ELF-1 (cell line): ENCODE measurements at places on chromosomes 2 and 18.

DNA sequence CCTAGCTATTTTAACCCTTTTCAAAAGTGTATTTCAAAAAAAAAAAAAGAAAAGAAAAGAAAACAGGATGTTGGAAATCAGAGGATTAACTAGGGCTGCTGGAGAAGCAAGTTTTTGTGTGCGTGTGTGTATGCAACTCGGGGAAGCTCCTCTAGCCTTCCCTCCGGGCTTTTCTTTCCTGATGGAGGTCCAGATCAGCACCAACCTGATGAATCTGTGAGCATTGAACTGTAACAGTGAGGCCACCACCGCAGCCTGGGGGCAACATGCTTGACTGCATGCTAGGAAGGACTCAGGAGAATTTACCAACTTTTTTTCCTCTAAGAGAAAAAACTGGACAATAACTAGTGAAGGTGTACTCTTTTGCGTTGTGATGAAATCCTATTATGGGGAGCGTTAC lies 2.3 kb downstream of the OBSL1 start:
- peak; percentile 85 for DNase-seq

GRCh38 chr2:204722691-204723090 lies 177.4 kb downstream of the PARD3B start:
- no peak for DNase-seq

- DNase-seq: no peak
Observed at GRCh38 chr2:147578529-147578928, 266.3 kb upstream of the ACVR2A start.

GRCh38 chr18:58493516-58494253 lies 135.2 kb downstream of the ALPK2 start:
- peak; percentile 91 for DNase-seq

DNA sequence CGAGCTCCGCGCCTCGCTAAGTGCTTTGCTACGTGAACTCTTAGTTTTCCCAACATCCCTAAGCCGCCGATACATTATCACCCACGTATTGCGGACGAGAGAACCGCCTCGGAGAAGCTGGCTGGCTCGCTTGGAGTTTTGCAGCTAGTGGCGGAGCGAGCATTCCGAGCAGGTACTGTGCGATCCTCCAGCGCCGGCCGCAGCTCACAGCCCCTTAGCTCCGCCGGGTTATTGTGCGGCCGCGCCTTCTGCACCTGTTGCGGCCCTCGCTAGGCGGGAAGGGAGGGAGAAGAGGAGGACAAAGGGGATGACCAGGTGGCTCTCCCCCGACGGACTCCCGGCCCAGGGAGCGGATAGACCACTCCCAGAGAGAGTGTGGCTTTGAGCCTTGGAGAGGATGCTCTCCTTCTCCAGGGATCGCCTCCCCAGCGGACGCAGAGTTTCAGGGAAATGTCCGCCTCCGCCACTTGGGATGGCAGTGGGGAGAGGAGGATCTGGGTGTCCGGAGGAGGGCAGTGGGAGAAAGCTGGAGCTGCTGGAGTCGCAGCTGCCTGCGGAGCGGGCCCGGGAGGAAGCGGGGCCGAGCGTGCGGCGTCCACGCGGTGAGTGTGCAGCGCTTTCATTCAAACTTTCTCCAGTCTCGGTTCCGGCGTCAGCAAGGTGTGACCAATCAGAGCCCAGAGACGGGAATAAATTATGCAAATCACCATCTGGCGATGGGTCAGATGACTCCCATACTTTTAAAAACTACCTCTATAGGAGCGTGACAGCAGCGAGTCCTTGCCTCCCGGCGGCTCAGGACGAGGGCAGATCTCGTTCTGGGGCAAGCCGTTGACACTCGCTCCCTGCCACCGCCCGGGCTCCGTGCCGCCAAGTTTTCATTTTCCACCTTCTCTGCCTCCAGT lies at the start of gene LIPG:
Gene LIPG (plus strand): TSS at position 769 of the 905 bp plus-strand sequence. CDS start 252 bp downstream, outside the sequence.
- DNase-seq: peak; percentile 85

GRCh38 chr18:50675043-50675442 lies 115.2 kb downstream of the MAPK4 start:
- no peak for DNase-seq

GRCh38 chr2:120344214-120344975 lies 1.5 kb upstream of the INHBB start:
- no peak for DNase-seq

DNA sequence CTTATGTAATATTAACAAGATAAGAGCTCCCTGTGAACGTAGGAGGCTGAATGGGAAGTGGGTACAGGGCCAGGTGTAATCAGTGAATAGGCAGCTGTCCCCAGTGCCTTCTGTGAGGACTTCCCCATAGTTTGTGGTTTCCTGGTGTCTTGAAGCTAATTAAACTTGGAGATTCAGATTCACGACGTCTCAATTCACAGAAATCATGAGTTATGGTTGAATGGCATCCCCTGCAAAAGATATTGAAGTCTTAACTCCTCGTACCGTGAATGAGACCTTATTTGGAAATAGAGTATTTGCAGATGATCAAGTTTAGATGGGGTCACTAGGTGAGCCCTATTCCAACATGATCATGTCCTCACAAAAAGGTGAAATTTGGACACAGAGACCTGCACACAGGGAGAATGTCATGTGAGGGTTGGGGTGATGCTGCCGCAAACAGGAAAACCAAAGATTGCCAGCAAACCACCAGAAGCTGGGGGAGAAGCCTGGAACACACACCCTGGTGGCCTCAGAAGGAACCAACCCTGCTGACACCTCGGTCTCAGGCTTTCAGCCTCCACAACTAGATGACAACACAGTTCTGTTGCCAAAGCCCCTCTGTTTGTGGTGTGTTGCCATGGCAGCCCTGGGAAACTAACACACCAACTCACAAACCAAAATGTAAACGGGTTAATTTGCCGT lies 13.2 kb downstream of the ARL4C start:
- peak; percentile 63 for DNase-seq

GRCh38 chr2:218363736-218364135 lies 7.1 kb downstream of the CATIP start:
- no peak for DNase-seq
